Lung microvascular endothelial cell (primary cell): ENCODE measurements at places on chromosomes 6 and 20. TPM values are rescaled to one million over a fixed set of nuclear protein-coding genes. Genes with fewer than 3 reads are reported as not detected.

The RNF39 gene
- total RNA-seq = not detected in 2 replicates

The ARFGEF3 gene
- total RNA-seq = 1.8 and 2.0 TPM in 2 replicates

- peak; percentile 41 for DNase-seq
Observed at GRCh38 chr6:72580281-72580940, 41.5 kb upstream of the KCNQ5 start.

DNA sequence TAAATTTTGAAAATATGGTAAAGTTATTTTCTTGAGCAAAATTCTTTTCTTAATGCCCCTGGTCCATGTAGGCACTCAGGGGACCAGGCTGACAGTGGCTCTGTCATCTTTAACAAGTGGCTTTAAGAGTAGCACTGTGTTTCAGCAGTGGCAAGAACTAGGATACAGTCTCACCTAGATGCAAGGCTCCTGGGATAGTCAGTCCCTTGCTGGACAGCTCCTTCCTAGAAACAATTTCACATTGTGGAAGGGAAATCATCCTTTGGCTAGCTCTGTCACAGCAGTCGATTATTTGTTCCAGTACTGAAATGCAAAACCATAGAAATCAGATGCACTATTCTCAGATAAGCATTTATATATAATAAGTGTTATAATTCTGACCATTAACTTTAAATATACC, 175.4 kb upstream of the KCNQ5 start:
- no peak for DNase-seq

- DNase-seq = no peak
Observed at GRCh38 chr6:48511378-48511777, 400.4 kb upstream of the PTCHD4 start.

GRCh38 chr6:75402296-75402695, 91.3 kb downstream of the FILIP1 start:
- DNase-seq = peak; percentile 17

- DNase-seq = no peak
Observed at GRCh38 chr6:161947371-161947770, 673.5 kb upstream of the AGPAT4 start.

GRCh38 chr20:16759181-16759563, 11.0 kb downstream of the OTOR start:
- no peak for DNase-seq

The TRIM10 gene
- total RNA-seq = under 0.01 TPM in 1 of 2 replicates, not detected in the other

The MRAP2 gene
- total RNA-seq = 1.3 and 1.8 TPM in 2 replicates

DNA sequence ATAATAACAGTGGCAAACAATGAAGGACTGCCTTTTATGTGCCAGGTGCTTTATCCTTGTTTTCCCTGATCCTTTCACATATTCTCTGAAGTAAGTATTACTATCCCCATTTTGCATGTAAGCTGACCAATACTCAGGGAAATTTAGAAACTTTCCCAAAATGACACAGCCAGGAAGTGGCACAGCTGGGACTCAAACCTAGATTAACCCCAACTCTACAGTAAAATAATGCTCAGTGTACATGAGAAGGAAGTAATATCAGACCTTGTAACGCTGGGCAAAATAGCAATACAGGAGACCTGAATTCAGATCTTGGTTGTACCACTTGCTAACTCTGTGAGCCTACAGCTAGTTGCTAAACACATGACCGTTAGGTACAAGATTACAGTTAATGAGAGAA, 26.8 kb upstream of the NRSN1 start:
- no peak for DNase-seq

DNA sequence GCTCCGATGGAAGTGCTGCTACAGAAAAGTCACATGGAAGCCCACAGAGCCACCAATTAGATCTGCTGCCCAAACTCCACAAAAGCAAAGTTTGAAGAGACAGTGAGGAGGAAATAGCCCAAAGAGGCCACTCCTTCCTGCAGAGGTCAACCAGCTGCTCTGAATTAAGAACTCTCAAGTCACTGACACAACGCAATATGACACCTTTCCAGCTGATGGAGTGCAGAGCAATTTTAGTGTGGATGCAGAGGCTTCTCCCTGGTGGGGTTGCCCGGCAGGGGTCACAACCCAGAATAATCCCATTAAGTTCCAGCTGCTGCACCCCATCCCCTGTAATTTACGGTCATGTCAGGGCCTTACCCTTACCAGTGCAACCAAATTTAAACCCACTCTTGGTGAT, 361.9 kb upstream of the JARID2 start:
- DNase-seq = no peak

The ARFGAP1 gene
- 29.2 and 43.1 TPM in 2 replicates for total RNA-seq

The RAB44 gene
- not detected in 2 replicates for total RNA-seq

The MUC21 gene
- total RNA-seq = not detected in 2 replicates

DNA sequence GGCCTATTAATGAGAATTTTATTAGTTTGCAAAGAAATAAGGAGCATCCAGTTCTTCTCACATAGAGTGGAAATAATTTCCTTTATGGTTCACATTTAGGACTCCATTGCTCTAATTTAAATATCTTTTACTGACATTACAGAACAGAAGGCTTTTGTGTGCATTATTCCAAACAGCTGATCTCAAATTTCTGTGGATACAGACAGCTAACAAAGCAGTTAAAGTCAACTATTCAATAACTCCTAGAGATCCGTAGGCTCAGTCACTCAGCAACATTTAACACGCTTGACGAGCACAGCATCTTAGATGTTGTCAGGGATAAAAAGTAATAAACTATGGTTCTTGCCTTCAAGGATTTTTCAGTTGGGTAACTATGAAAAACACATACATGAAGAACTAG, 305.8 kb upstream of the SYNCRIP start:
- DNase-seq = no peak

- DNase-seq = peak; percentile 87
Observed at GRCh38 chr20:53934421-53935343, 135.7 kb downstream of the BCAS1 start.

- peak; percentile 65 for DNase-seq
Observed at GRCh38 chr6:131652472-131652871, 15.4 kb downstream of the ENPP3 start.

DNA sequence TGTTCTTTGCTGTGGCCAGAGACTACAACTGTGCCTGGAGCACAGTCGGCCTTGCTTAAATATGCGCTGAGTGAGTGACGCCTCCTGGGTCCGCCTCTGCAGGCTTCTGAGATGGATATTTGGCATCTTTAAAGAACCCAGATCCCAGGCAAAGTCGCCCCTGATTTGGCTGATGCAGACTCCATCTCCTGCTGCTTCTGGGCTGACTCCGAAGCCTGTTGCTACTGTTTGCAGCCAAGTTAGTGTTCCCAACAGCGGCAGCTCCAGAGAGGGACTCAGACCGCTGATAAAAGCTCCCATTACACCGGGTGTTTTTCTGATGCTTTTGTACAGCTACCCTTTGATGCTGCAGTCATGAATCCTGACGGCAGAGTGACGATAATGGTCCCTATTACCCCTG, 83.0 kb upstream of the SULF2 start:
- no peak for DNase-seq

DNA sequence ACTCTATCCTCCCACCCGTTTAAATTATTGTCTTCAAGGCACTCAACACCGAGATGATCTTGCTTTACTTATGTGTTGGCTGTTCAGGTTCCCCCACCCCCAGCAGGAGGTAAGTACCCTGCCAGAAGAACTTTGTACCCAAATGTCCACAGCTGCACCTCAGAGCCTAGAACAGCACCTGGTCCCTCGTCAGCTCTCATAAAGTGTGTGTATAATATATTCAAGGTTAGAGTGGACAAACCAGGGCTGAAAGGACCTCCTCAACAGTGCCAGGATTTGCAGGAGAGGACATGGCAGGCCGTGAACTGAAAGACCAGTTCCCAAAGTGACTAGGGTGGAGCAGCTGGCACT, 5.9 kb upstream of the CPXM1 start:
- no peak for DNase-seq

The OR2H2 gene
- not detected in 2 replicates for total RNA-seq

- no peak for DNase-seq
Observed at GRCh38 chr6:43393602-43394001, 24.2 kb upstream of the ZNF318 start.
